ENCODE measurements at places on chromosomes 12 and 14.
A peak's percentile ranks its signal among the peaks of the same experiment; 100 is the strongest.

DNA sequence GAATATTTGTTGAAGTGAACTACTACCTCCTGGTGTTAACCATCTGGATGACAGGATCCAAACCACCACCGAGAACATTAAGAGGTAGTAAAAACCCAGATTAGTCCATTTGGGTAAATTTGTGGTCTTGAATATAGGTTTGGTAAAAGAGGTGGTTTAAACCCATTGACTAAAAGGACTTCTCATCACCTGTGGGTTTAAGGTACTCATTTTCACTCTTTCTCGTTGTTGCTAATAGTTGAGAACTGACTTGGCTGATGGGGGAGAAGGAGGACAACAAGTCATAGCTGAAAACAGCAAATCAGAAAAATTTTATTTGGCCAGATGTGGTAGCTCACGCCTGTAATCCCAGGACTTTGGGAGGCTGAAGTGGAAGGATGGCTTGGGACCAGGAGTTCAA lies 59.2 kb downstream of the ACADS start:
- DNase-seq: no peak

DNA sequence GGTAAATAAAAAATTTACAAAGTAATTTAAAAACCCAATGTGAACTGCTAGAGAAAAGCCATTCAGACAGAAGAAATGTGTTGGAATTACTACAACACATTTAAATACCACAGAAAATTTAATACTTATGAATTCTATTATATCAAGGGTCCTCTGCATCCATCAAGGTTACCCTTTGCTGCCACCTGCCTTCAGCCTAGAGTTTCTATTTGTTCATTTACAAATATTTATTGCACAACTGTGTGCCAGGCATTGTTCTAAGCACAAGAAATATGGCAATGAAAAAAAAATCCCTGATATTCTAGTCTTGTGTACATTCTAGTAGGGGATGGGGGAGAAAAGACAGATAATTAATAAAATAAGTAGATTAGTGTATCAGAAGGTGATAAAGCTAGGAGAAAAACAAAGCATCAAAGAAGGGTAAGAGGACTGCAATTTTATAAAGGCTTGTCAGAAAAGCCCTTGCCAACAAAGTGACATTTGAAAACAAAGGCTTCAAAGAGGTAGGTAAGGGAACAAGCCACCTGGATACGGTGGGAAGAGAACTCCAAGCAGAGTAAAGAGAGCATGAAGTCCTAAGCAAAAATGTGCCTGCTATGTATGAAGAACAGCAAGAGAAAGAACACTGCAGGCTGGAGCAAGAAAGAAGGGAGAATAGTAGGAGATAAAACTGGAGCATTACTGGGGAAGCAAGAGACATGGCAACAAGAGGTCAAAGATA lies 59.1 kb upstream of the SLC6A13 start:
- DNase-seq: no peak

DNA sequence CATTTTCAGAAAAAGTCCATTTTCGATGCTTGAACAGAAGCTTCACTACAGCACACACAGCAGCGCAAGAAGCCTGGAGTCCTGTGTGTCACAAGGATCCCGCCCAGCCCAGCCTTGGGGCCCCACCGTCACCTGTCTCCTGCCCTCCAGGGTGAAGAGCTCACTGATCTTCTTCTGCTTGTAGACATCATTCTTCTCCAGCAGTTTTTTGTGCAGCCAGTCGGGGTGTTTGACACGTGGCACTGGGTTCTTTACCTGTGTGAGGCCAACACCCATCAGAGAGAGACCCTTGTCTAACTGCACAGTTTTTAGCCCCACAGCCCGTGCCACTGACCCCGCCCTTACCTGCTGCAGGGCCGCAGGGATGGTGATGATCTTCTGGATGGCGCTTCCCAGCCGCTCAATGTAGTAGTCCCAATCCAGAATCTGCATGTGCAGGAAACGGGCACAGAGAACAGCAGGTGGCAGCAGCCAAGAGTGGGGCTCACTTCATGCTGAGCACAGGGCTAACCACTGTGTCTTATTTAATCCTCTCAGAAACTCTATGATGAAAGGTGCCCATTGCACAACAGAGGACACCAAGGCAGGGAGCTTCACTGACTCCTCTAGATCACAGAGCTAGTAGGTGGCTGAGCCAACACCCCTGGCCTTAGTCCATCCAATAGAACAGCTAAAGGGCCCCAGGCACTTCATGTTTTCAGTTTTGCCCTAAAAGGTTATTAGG lies 30.0 kb downstream of the POLE start:
- DNase-seq: no peak

DNA sequence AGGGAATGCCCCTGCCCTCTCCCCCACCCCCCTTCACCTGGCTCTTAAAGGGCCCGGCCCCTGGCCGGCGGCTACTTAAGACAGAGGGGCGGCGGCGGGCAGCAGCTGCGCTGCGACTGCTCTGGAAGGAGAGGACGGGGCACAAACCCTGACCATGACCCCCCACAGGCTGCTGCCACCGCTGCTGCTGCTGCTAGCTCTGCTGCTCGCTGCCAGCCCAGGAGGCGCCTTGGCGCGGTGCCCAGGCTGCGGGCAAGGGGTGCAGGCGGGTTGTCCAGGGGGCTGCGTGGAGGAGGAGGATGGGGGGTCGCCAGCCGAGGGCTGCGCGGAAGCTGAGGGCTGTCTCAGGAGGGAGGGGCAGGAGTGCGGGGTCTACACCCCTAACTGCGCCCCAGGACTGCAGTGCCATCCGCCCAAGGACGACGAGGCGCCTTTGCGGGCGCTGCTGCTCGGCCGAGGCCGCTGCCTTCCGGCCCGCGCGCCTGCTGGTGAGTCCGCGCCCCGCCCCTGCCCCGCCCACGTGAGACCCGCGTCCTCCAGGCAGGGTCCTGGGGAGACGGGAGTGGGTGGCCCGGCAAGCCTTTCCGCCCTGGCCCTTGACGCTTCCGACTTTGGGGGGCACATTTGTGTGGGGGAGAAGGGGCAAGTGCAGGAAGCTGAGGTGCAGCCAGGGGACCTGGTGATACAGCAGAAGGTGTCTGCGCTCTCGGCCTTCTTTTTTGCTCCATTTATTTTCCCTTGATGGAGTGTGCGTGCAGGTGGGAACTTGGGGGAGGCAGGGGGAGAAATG lies at the start of gene IGFBP6:
TSS of gene IGFBP6 (plus strand) at position 104 of the 790 bp plus-strand sequence. CDS start at position 155, 51 bp downstream.
- peak; percentile 41 for DNase-seq

GRCh38 chr14:94377866-94378470 lies 10.4 kb downstream of the SERPINA1 start:
- DNase-seq: no peak

DNA sequence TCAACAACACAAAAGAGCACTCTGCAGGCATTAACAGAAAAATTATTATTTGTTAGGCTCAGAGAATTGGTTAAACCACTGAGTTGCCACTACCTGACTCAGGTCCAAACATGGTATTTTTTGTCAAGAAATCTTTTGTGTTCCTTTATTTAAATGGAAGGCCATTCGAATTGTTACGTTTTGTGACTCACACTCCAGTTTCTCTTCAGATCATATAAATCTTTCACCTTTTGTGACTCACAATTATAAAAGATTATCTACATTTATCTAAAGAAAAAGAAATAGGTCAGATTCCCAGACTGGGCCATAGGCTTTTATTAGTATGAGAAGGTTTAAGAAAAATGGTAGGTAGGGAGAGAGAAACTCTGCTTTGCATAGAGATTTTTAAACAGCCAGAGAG lies 669.8 kb downstream of the GALC start:
- no peak for DNase-seq

GRCh38 chr12:66776974-66777373 lies 98.1 kb upstream of the GRIP1 start:
- no peak for DNase-seq
